ENCODE measurements at places on chromosomes 3 and 15.

- no peak for DNase-seq
Measured at GRCh38 chr3:126130081-126130855, 46.3 kb upstream of the SLC41A3 start.

- peak; percentile 11 for DNase-seq
Measured at GRCh38 chr3:176992978-176993377, 204.3 kb downstream of the TBL1XR1 start.

GRCh38 chr3:49013113-49013737 is 5.2 kb downstream of the DALRD3 start:
- no peak for DNase-seq

DNA sequence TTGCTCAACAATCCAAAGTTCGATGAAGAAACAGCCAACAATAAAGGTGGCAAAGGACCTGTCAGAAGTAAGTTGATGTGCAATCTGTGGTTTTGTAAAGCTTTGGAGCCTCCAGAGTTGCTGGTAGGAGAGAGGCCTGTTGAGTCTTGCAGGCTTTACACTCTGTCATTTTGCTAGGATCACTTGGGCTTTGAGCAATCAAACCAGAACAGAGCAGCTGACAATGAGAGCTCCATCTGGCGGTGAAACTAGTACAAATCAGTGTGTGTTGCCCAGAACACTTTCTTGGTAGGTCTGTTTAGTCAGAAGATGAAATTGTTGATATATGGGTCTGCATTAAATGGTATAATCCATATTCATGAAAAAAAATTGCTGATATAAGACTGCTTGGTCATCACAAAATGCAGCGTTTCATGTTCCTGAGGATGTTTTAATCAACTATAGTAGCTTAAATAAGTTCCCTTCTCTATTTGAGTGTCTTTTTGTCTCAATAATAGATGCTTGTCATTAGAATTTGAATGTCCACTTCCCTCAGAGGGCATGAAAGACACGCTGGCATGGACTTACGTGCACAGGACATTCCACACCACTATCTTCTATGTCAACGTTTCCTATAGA is 25.7 kb downstream of the TMOD2 start:
- DNase-seq: peak; percentile 90

- DNase-seq: no peak
Measured at GRCh38 chr3:45253316-45253715, 27.2 kb upstream of the TMEM158 start.

DNA sequence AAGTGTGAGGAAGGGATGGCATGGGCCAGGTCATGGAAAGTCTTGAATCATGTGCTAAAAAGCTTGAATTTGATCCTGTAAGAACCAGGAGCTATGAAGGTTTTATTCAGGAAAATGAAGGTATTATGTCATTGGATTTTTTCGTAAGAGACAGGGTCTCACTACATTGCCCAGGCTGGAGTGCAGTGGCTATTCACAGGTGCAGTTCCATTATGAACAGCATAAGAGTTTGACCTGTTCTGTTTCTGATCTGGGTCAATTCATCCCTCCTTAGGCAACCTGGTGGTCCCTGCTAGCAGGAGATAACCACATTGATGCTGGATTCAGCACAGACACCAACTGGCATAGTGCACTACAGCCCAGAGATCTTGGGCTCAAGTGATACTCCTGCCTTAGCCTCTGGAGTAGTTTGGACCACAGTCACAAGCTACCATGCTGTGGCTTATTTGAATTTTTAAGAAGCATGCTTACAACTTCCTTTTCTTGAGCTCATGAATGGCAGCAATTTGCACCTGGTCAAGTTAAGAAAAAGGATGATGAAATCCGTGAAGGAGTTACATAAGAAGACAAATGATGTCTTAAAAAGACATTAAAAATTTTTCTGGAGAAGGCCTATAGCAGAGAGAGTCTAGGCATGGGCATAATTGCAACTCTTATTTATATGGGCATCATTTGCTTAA is 79.1 kb downstream of the CADPS start:
- no peak for DNase-seq

- no peak for DNase-seq
Measured at GRCh38 chr3:14119651-14120050, 5.0 kb downstream of the CHCHD4 start.

- DNase-seq: peak; percentile 52
Measured at GRCh38 chr3:186931532-186932280, 1.4 kb downstream of the ST6GAL1 start.

DNA sequence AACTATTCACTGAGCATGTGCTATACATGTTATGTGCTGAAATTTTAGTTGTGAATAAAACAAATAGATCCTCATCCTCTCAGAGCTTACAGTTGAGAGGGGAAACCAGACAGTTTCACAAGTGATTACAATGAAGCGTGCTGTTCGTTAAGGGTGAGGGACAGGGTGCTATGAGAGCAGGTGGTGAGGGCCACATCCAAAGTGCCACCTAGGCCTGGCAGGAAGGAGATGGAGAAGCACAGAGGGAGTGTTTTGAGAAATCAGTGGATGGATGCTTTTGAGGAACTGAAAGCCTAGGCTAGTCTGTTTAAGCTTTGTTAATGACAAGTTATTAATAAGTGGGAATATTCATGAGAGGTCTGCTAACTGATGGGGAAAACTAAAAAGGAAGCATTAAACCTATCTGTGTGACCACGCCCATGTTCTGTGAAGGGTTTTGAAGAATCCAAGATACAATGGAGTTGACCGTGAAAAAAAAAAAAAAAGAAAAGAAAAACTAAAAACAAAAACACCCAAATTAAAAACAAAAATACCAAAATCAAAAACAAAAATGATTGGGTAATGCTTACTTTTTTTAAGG is 7.3 kb downstream of the MCTP2 start:
- DNase-seq: no peak

GRCh38 chr15:75864213-75865059 is 21.2 kb downstream of the UBE2Q2 start:
- DNase-seq: no peak

- no peak for DNase-seq
Measured at GRCh38 chr3:101978348-101978747, 129.0 kb downstream of the NFKBIZ start.

- no peak for DNase-seq
Measured at GRCh38 chr3:14368885-14369284, 33.5 kb upstream of the SLC6A6 start.

GRCh38 chr15:65132878-65133547 is 595 bp downstream of the PDCD7 start:
- DNase-seq: no peak

- DNase-seq: peak; percentile 60
Measured at GRCh38 chr3:27431116-27431515, 53.1 kb downstream of the SLC4A7 start.

DNA sequence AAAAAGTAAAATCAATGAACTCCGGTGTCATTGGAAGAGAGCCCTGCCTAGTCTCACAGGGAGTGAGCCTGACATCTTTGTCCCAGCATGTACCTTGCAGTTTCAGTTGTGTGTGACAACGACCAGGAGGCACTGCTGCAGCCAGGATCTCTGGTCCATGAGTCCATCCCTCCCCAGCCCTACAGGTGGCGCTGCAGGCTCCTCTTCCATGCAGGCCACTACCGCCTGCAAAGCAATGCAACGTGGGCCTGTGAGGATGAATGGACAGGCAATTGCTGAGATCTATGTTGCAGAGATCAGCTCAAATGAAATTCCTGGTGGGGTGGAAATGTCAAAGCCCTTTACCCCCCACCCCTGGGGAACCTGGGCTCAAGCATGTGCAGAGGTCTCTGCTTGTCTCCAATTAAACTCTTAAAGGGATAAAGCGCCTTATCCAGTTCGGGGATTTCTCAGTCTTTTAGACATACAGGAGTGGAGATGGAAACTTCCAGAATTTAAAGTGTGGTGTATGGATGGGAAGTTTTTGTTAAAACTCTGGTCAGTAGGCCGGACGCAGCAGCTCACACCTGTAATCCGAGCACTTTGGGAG is 35.8 kb downstream of the TKT start:
- peak; percentile 90 for DNase-seq

- peak; percentile 25 for DNase-seq
Measured at GRCh38 chr15:79595995-79596622, 164.0 kb downstream of the MINAR1 start.

DNA sequence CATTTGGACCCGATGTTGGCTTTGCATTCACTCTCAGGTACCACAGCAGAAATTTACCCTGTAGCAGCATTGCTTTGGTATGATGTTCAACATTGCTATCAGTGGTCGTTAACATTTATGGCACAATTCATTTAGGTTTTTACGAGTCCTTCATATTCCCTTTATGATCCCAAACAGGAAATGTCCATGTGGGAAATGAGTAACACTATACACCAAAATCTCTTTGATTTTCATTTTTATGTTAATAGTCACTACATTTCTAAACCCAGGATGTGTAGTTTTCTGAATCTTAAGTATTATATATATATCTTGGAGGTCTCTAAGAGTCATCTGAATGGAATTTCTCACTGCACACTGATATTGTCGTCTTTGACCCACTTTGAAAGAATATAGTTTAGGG is 78.5 kb upstream of the RBMS3 start:
- no peak for DNase-seq

DNA sequence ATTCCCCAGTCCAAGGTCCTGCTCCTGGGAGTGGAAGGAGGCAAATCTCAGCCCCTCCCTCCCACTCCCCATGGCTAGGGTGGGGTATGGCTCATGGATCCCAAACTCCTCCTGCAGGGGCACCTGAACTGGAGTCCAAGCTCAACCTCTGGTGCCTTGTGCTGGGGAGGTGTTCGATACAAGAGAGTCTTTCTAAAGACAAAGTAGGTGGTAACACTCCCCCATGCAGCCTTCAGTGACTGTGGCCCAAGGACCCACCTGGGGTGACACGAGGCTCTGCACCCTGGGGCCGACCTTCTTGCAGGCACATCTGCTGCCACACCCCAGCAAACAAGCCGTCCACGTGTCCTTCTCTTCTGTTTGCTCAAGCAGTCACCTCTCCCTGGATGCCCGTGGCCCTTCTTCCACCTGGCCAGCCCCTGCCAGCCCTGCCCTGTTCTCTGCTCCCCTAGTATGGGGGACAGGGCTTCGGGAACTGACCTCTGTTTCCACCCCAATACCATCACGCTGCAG is 36.7 kb upstream of the SLC6A11 start:
- no peak for DNase-seq

- no peak for DNase-seq
Measured at GRCh38 chr15:61099020-61099810, 129.9 kb downstream of the RORA start.

- peak; percentile 6 for DNase-seq
Measured at GRCh38 chr3:64684715-64685261, 3.0 kb downstream of the ADAMTS9 start.

DNA sequence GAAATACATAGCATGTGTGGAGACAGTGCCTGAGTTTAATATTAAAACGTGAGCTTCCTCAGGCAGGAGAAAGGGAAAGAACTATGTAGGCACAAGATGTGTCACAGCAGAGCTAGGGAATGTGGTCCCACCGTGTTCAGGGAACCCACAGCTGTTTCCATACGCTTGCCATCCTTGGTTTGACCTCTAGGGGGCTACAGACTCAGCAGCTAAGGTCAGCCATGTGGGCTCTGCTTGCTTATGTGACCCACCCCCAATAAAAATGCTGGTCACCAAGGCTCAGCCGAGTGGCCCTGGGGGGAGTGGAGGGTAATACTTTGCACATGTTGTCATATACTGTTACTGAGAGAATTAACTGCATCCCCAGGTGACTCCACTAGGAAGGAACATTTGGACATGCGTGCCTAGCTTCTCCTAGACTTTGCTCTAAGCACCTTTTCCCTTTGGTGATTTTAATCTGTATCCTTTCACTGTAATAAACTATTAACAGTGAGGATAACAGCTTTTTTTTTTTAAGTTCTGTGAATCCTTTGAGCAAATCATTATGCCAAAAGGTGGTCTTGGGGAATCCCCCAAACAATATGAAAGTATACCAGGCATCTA is 3.3 kb downstream of the TUBGCP5 start:
- peak; percentile 35 for DNase-seq
